Pancreas (tissue), 10 donors: ENCODE measurements at places on chromosomes 5 and 9.

DNA sequence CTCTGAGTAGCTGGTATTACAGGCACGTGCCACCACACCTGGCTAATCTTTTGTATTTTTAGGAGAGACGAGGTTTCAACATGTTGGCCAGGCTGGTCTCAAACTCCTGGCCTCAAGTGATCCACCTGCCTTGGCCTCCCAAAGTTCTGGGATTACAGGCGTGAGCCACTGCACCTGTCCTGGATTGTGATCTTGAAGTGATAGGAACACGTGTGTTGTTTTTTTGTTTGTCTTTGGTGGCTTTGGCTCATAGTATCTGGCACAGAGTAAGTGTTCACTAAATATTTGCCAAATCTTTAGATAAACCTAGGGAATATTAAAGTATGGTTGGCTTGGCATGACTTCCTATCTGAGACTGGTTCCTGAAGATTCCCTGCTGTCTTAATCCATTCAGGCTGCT is 172.7 kb downstream of the ARHGAP26 start:
- no peak for DNase-seq

DNA sequence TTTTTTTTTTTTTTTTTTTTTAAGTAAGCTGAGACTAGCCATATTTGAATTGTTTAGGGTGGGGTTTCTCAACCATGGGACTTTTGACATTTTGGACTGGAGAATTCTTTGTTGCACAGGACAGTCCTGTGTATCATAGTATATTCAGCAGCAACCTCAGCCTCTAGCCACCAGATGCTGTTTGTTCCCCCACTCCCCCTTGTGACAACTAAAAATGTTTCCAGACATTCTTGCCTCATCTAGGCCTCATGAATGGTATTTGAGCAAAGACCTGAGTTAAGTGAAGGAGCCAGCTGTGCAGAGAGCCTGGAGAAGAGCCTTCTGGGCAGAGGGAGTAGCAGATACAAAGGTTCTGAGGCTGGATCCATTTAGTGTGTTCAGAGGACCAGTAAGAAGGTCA is 155.9 kb downstream of the SGCD start:
- DNase-seq = no peak

- DNase-seq = no peak
Observed at GRCh38 chr9:87599901-87600610, 102.4 kb downstream of the DAPK1 start.

GRCh38 chr5:119316086-119316485 is 39.7 kb upstream of the TNFAIP8 start:
- no peak for DNase-seq

- DNase-seq = no peak
Observed at GRCh38 chr5:126341906-126342630, 81.1 kb upstream of the GRAMD2B start.

DNA sequence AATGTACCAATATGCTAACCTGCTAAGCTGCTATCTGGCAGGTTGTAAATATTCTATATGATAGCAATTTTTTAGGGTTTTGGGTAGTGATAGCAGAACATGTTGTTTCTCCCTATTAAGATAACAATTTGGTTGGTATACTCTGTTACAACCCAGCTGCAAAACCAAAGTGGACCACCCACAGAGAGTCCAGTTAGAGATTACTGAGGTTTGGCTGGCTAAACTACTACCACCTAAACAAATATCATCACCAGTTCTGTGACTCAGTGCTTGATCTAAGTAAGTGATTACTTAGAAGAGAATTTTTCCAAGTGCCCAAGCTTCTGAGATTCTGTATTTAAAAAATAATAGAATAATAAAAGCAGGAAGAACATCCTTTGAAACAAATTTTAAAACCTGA is 72.3 kb downstream of the XRCC4 start:
- no peak for DNase-seq

- DNase-seq = peak; percentile 8
Observed at GRCh38 chr9:89555451-89556375, 49.1 kb upstream of the GADD45G start.

GRCh38 chr5:103283120-103283519 is 24.6 kb downstream of the MACIR start:
- no peak for DNase-seq

DNA sequence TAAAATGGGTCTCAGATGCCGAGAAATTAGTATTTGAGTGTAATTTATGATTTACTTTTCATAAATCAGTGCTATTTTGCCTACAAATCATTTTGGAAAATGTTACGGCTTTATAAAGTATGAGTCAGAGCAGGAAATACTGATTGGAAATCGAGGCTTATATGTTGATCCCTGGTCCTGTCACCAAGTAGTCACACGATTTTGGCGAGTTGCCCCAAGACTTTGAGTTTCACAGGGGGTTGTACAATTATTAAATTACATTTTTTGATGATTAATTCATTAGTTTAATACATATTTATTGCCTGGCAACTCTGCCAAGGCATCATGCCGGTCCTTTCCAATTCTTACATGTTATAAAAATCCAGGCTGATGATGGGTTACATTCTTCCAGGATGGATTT is 443.9 kb upstream of the KLF4 start:
- DNase-seq = no peak

- DNase-seq = no peak
Observed at GRCh38 chr5:112573441-112573840, 154.4 kb upstream of the EPB41L4A start.

GRCh38 chr5:139947727-139948126 is 95.4 kb downstream of the NRG2 start:
- DNase-seq = no peak

DNA sequence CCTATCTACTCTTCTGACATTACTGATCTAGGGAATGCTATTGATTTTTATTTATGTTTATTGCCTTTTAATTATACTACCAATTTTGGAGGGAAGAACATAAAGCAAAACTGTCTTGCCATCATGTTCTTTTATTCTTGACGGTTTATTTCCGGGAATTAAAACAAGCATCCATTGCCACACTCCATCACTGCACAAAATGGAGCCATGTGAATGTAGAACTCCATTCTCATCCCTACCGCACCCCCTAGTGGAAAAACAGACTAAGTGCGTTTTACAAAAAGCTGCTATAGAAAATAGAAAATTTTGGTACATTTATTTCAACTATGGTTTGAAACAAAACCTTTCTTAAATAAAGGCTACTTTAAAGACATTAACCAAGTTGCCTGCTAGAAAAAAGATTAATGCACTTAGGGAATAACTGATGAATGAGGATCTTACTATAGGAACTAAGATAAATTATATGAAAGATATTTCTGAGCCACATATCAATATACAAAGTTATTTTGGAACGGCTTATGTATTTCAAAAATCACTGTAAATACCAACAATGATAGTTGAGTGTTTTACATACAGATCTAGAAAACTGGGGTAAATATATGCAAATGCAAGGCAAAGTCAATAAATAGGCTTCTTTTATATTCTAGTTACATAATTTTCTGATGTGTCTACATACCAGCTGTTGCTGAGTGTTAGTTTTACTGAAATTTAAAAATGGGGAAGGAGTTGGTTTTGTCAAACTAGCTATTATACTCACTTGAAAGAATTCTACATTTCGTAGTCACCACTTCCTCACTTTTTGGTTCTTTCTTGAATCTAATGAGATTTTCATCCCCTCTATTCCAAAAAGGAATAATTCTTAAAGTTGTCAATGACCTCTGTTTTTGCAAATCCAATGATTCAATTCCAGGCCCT is 26.5 kb downstream of the OXCT1 start:
- no peak for DNase-seq

DNA sequence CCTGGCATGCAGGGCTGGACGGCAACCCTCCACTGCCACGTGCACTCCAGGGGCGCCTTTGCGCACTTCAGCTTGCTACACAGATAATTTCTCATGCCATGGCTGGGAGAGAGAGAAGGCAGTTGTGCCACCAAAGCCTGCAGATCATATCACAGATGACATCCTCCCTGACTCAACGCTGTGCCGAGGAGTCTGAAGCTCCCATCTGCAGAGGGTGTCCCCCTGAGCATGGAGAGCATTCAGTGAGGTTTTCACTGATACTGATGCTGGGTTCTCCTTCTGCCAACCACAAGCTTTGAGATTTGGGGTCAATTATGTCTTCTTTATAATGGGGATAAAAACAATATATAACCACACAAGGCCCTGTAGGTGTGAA is 607.4 kb upstream of the ADAMTS16 start:
- DNase-seq = no peak

DNA sequence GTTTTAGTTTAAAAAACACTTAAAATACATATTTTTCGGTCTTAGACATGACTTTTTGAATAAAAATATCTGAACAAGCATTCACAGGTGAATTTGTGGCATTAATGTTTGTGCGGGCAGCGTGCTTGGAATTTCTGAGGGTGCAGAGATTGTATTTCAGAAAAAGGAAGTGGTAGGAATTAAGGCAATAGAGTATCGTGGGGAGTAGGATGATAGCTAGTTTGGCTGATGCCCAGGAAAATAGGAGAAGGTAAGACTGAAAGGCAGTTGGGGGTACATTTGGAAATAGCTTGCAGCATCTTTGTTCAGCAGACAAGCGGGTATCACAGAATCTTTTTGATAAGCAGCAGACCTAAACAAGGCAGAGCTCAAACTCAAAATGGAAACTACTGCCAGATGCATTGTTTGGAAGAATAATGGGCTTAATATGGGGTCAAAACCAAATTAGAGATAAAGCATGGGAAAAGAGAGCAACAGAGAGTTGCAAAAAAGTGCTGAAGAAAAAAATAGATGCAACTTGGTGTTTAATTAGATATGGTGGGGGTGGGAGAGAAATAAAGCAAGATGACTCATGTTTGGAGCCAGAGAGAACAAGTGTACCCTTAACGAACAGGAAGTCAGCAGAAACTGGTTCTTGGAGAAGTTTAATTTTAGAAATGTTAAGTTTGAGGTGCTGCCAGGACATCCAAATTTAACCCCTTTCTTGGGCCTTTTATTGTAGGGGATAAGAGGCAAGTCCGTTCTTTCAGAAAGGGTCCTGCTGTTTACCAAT is 85.7 kb upstream of the ARRDC3 start:
- DNase-seq = no peak

GRCh38 chr5:61023131-61023530 is 78.1 kb downstream of the NDUFAF2 start:
- no peak for DNase-seq
